ENCODE measurements at places on chromosomes 12 and 14.

DNA sequence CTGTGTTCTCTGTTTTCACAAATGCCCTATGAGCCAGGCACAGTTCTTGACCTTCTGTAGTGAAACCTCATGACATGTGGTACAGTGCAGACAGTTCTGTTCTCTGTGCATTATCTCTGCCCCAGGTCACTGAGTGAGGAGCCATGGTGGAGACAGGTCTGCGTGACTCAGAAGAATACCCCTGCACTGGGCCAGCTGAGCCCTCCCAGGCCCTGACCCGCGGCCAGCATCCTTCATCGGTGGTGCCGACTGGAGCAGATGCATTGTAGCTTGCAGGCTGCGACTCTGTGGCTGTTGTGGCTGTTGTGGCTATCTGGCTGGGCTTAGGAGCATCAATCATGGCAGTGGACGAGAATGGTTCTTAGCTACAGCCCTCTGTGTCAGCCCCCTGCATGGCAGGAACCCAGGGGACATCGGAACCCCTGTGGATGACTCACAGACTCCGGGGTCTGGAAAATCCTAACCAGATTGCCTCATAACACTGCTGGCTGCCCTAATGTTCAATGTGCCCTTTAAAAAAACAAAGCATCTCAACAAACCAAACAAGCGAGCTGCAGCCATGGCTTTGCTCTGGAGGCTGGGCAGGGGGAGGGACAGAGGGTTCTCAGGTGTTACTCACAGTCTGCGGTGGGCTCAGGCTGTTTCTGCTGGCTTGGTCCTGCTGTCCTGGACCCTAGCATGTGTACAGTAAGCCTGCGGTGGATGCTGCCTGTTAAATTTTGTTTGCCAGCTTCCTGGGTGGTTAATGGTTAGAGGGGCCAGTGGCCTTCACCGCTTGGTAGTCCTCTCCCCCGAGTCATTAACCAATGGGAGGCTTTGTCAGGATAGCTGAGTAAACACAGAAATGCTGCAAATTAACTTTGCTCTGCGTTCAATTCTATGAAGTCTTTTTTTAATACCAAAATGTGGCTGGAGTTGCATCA, at the start of gene SERPINA6:
SERPINA6 (minus strand) TSS at position 689 of the 923 bp plus-strand sequence. CDS start 8,688 bp downstream, outside the sequence.
- peak; percentile 29 for DNase-seq

- peak; percentile 89 for DNase-seq
Observed at GRCh38 chr14:64880221-64881121, 764 bp upstream of the SPTB start.

GRCh38 chr14:47585447-47585846, 90.0 kb downstream of the MDGA2 start:
- DNase-seq: no peak

DNA sequence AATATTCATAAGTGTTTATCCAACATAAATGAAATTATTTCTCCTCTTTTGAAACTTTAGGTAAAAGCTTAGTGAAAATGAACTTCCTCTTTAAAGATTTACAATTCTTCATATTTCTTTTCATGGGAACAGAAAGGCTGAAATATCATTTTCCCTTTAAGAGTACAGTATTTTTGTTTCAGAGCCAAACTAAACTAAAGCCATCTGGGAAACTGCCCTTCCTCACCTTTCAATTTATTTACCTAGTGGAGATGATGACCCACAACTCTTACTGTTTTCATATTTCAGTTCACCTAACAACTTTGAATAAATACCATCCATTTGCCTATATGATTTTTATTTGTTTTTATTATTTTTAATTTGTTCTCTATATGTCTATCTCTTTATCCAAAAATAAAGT, 105.4 kb downstream of the ALX1 start:
- DNase-seq: no peak

- DNase-seq: no peak
Observed at GRCh38 chr14:88563845-88564244, 1.0 kb downstream of the ZC3H14 start.

GRCh38 chr14:89214221-89214965, 202.6 kb downstream of the FOXN3 start:
- peak; percentile 36 for DNase-seq

- no peak for DNase-seq
Observed at GRCh38 chr12:56046027-56046780, 4.5 kb downstream of the RPS26 start.
